ENCODE measurements at places on chromosomes 3 and 15.

DNA sequence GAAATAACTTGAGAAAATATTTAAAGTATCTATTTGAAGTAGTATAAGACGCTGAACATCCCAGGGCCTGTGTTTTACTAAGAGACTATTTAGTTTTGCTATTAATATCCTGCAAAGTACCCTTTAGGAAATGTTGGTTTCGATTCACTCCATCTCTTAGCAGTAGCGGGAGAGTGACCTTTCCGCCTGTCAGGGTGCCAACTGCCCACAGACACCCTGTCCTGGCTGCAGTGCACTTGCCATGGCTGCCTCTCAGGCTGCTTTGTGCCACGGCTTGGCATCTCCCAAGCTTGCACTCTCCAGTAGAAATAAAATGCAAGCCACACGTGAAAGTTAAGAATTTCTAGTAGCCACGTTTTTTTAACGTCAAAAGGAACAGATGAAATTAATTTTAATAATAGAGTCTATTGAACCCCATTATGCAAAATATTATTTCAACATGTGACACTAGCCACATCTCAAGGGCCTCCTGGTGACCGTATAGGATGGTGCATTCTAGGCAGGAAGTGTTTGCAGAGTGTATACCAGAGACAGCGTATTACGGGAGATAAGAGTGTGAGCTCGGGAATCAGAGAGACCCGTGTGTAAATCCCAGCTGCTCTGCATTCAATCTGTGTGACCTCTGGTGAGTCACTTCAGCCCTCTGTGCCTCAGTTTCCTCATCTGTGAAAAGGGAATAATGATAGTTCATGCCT, 19.8 kb downstream of the ADAMTS9 start:
- no peak for DNase-seq

GRCh38 chr15:91873138-91873536, 19.6 kb downstream of the SLCO3A1 start:
- no peak for DNase-seq

- DNase-seq, result no peak
Observed at GRCh38 chr3:49703956-49704355, 14.6 kb downstream of the RNF123 start.

DNA sequence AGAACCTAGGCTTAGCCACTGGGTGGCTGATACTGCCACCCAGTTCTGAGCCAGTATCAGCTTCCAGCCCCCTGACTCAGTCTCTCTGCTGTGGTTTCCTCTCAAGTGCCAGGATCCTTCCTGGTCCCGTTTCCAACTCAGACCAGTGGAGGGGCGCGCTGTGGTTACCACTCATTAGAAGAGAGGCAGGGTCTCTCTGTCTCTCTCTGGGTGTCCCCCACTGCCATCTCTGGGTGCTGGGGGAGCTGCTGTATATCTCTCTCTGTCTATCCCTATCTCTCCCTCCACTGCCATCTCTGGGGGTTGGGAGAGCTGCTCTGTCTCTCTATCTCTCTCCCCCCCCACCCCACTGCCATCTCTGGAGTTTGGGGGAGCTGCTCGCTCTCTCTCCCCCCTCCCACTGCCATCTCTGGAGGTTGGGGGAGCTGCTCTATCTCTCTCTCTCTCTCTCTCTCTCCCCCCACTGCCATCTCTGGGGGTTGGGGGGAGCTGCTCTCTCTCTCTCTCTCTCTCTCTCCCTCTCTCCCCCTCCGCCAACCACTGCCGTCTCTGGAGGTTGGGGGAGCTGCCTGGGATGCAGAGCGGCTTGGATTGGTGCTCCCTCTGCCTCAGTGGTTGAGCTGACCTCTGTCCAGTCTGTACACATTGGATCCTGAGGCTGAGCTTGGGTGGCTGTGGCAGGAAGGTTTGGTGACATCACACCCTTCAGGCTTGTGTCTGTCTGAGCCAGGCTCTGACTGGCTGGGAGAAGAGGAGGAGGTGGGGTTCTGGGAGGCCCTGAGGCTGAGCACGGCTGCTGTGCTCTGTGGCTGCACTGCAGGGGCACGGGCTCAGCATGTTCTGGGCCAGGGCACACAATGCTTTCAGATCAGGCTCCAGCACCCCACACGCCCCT, 98.9 kb downstream of the APBA2 start:
- no peak for DNase-seq

DNA sequence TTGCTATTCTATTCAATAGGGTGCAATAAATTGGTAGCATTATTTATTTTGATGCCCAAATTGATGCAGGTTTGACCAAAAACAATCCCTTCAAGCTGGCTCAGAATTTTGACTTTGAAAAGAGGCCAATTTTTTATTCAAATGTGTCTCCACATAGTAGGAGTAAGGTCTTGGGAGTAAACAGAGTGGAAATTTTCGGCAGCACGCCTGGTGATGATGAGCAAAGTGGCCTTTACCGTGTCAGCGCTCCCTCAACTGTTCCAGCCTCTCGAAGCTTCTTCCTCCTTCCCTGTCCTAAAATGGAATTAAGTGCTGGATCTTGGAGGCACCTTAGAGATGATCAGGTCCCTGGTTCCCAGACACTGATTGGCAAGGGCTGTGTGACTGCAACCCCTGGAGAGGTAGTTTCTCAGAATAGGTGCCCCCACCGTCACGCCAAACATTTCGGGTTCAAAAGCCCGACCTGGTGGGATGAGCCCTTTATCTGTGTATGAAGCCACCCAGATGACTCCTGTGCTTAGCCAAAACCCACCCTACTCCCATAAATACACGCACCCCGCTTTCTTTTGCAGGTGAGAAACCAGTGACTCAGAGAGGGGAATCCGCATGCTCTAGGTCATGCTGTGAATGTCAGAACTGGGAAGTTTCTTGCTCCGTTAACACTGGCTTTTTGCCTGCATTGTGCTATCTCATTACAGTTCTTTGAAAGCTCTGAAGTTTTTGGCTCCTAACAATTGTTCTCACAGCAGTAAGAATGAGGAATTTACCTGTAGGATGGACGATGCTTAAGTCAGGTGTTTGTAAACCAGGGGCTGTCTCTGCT, 89.1 kb downstream of the CRYGS start:
- no peak for DNase-seq

- DNase-seq, result no peak
Observed at GRCh38 chr3:152302521-152303021, 33.8 kb downstream of the MBNL1 start.

- no peak for DNase-seq
Observed at GRCh38 chr15:101406036-101406435, 83.5 kb downstream of the PCSK6 start.

GRCh38 chr3:49469037-49469935, 781 bp upstream of the DAG1 start:
- no peak for DNase-seq

DNA sequence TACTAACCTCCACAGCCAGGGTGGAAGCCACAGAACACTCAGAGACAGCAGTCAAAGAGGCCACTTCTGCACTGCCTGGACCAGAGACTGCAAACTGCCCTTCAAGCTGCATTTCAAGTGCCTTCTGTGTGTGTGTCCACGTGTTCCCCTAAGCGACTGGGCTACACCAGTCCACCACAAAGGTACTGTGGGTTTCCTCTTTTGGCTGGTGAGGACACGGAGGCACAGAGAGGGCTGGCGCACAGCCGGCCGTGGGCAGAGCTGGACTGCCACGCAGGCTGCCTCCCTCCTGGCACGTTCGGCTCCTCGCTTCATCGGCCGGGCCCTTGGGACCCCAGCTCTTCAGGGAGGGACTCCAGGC, 60.9 kb downstream of the MGLL start:
- DNase-seq, result no peak

- no peak for DNase-seq
Observed at GRCh38 chr3:187621881-187622280, 48.3 kb downstream of the SST start.

DNA sequence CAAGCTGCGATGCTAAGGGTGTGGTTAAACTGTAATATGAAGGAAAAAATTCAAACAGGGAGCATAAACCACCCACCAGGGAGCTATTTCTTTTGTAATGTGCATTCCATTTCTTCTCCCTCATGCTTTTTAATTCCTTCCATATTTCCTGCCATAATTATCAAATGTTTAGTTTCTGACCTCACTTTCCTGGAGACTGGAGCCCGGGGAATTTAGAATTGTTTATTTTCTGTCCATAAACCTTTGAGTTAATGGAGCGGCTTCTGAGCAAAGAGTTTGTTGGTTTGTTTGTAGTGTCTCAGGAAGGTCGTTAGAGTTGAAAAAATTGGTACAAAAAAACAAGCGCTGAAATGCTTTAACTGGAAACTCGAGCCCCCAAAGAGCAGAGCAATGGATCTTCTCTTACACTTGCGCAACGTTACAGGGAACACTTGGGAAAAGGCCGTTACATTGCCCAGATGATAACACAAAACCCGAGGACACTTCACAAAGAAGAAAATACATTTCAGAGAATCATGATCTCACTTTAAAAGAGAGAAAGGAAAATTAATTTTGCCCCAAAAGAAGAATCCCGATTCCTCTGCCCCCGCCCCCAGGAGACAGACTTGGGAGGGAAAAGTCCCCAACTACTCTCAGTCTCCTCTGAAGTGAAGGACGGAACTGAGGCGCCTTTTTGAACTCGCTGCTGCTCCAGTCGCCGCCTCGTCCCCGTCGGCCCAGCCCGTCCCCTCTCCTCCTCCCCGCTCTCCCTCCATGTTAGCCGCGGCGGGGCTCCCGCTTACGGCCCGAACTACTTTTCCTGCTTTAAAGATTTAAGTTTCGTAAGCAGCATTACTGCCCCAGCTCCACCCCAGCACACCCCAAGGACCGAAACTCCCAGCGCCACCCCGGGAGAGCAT, 842 bp downstream of the FSTL1 start:
- no peak for DNase-seq
